ENCODE measurements at places on chromosomes 11 and 22. TPM values are rescaled to one million over a fixed set of nuclear protein-coding genes. Genes with fewer than 3 reads are reported as not detected.

- peak; percentile 18 for DNase-seq
These were observed 97.7 kb downstream of the CD44 start for GRCh38 chr11:35236667-35237003.

- DNase-seq: peak; percentile 86
These were observed 3.5 kb downstream of the OSM start for GRCh38 chr22:30262917-30263741.

GNAZ gene
- total RNA-seq: 1.6 TPM

DNA sequence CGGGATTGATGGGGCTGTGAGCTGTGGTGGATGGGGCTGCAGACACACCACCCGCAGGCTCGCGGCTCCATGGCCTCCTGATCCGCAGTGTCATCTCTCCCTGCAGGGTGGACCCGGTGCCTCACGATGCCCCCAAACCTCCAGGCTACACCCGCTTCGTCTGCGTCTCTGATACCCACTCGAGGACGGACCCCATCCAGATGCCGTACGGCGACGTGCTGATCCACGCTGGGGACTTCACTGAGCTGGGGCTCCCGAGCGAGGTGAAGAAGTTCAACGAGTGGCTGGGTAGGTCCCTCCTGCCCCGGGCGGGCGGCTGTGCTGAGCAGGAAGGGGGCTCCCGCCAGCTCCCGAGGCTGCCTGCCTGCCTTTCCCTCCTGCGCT lies 23.1 kb downstream of the MPPED1 start:
- DNase-seq: no peak

AMBRA1 gene
- total RNA-seq: 22.5 TPM

DNA sequence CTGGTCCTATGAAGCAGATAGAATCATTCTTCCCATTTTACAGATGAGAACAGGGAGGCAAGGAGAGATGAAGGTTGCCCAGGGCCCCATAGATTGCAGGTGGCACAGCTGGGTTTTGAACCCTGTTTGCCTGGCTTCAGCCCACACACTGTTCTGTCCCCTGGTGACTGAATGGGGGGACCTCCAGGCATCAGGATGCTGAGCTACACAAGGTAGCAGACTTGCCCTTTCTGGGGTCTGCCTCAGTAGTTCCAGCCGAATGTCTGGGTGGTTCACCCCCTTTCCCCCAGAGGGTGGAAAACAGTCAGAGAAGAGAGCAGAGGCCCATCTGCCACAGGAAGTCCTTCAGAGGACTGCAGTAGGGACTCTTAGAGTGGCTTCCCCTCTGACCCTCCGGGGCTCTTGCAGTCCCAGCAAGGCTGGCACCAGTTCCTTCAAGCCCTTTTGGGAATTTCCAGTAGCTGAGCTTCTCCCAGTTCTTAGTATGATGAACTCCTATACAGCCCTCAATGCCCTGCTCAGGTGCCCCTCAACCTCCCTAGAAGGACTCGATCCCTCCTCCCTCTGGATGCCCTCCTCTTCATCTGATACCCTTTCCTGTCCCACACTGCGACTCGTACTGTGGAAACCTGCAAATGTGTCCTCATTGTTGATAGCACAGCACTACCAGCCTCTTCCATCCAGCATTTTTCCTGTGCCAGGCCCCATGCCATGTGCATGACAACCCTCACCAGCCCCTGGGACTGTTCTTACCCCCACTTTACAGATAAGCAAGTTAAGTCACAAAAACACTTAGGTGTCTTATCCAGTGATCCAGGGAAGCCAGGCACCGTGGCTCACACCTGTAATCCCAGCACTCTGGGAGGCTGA lies 82.8 kb downstream of the IGLL1 start:
- DNase-seq: no peak

KCNQ1 gene
- 10.8 TPM for total RNA-seq

- no peak for DNase-seq
These were observed 5.9 kb upstream of the AMOTL1 start for GRCh38 chr11:94762208-94762607.

DNA sequence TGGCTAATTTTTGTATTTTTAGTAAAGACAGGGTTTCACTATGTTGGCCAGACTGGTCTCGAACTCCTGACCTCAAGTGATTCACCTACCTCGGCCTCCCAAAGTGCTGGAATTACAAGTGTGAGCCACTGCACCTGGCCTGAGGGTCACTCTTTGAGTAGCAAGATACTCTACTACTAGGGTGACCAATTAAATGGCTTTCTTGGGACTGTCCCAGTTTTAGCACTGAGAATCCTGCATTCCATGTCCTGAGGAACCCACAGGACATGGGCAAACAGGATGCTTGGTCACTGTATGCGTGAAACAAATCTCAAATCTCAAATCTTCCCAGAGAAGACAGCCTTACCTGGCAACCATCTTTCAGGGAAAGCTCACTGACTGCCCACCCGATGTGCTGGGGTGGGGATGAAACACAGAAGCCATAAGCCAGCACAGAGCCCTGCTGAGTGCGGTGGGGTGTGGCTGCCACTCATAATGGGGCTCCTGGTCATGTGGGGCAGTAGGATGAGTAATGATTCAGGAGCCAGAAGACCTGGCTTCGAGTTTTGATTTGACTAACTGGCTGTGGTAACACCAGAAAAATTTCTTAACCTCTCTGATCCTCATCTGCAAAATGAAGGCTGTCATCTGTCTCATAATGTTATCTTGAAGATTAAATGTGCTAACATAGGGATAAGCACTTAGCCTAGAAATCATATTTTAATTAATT lies 11.5 kb downstream of the CLMP start:
- DNase-seq: peak; percentile 46

GRCh38 chr11:118401880-118402590 lies 629 bp downstream of the ATP5MG start:
- DNase-seq: no peak

SLC17A6 gene
- total RNA-seq: not detected

Data from activated CD4-positive, alpha-beta memory T cell treated with anti-CD3 and anti-CD28 coated beads for 36 hours (primary cell).